Sigmoid colon (tissue), 7 donors: ENCODE measurements at places on chromosomes 4 and X. TPM values are rescaled to one million over a fixed set of nuclear protein-coding genes. Genes with fewer than 3 reads are reported as not detected.

GRCh38 chr4:53905941-53906377, 158.4 kb downstream of the CHIC2 start:
- H3K27ac ChIP-seq = no peak overlapping the region
- H3K36me3 ChIP-seq = no peaks in the 10 kb centered on the region
- peak overlapping the region; percentile 31 for H3K4me3 ChIP-seq
- no peaks in the 10 kb centered on the region for H3K4me1 ChIP-seq
- H3K27me3 ChIP-seq = peaks cover 16% of the 10 kb centered on the region
- DNase-seq = no peak

DNA sequence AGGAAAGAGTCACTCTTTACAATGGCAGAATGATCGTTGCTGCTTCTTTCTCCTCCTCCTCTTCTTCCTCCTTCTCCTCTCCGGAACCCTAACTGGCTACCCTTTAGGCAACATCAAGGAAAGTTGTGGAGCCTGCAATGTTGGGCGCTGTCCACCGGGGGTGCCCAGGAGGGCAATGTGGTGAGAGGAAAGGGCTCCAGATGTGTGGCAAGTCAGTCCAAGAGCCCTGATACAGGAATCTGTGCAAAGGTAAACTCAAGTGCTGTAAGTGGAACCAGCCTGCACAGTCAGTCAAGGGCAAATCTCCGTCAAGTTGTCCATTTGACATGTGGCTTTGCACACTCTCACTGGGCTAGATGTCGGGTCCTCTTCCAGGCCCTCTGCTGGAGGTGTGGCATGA, 2.8 kb downstream of the RTL5 start:
- no peaks in the 10 kb centered on the region for H3K36me3 ChIP-seq
- H3K4me1 ChIP-seq = peaks cover 41% of the 10 kb centered on the region
- H3K4me3 ChIP-seq = no peak overlapping the region
- H3K27ac ChIP-seq = peak overlapping the region; percentile 76
- H3K27me3 ChIP-seq = peaks cover 3% of the 10 kb centered on the region

DNA sequence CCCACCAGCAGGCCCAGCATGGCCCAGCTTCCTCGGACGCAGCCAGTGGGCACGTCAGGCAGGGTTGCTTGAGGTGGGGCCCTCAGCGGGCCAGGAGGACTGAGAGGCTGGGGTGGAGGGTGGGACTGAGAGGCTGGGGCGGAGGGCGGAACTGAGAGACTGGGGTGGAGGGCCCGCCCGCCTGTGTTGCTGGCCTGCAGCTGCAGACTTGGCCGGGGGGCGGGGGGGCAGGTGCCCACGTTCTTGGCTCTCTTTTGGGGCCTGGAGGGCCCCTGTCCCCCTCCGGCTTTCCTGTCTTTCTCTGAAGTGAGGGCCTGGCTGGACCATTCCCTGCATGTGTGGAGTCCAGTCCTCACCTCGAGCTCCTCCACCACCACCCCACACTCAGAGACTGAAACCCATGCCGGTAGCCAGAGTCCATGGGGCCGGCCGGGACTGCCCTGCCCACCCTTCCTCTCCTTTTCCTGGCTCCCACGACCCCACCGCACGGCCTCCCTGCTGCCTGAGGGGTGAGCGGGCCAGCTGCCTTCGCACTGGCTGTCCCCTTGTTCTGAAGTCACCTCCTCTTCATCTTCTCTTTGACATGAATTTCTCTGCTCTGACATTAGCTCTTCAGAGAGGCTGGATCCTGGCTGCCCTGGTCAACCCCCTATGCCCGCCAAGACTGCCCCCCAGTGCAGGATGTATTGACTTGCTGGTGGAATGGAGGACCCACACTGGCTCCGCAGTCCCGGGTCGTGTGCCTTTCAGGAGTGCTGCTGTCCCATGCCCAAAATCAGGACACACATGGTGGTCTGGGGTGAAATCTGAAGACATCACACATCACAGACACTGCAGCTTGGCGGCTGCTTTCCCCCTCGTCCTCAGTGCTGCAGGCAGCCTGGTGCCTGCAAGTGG, 10.1 kb upstream of the NKX1-1 start:
- peaks cover 97% of the 10 kb centered on the region for H3K27me3 ChIP-seq
- H3K4me3 ChIP-seq = no peak overlapping the region
- H3K36me3 ChIP-seq = no peaks in the 10 kb centered on the region
- no peak overlapping the region for H3K27ac ChIP-seq
- H3K4me1 ChIP-seq = peaks cover 6% of the 10 kb centered on the region

DNA sequence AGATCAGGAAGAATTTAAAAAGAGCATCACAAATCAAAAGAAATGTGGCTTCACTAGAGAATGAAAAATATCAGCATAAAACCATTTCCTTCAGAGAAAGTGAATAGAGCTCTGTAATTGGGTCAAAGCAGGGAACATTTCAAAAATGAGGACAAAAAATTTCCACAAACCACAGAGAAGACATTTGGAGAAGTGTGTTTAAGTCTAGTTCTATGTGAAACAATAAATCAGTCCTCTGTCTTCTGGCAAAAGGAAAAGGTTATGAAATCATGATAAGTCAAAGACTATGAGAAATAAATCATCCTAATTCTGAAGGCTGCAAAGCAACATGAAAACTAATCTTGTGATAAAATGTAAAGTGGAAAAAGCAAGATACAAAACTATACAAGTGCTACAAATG, 27.9 kb downstream of the SMPX start:
- H3K27ac ChIP-seq = no peak overlapping the region
- no peak overlapping the region for H3K4me3 ChIP-seq
- H3K4me1 ChIP-seq = no peaks in the 10 kb centered on the region
- no peak for DNase-seq
- H3K27me3 ChIP-seq = no peaks in the 10 kb centered on the region

The PASD1 gene
- not detected for total RNA-seq

The AR gene
- 9.1 TPM for total RNA-seq

DNA sequence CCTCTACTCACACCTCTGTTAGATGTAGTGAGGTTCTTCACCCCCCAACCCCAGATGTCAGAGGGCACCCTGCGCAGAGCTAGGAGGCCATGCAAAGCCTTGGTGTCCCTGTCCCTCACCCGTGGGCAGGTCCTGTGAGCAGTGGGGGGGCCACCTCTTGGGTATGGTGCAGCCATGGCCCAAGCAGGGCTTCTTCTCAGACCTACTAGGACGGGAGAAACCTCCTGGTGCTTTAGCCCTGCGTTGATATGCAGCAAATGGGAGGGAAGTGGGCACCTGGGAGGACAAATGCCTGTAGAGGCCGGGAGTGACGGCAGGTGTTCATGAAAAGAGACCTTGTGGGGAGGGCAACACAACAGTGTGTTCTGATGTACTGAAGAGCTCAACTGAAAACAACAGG, 38.5 kb upstream of the MSANTD1 start:
- no peaks in the 10 kb centered on the region for H3K27me3 ChIP-seq
- no peak overlapping the region for H3K27ac ChIP-seq
- peaks cover 57% of the 10 kb centered on the region for H3K36me3 ChIP-seq
- no peak overlapping the region for H3K4me3 ChIP-seq
- DNase-seq = no peak

The SPANXN3 gene
- total RNA-seq = not detected

GRCh38 chrX:41875142-41875541, 48.2 kb downstream of the CASK start:
- H3K27me3 ChIP-seq = no peaks in the 10 kb centered on the region
- no peaks in the 10 kb centered on the region for H3K4me1 ChIP-seq
- H3K4me3 ChIP-seq = no peak overlapping the region
- no peak overlapping the region for H3K27ac ChIP-seq
- DNase-seq = no peak

- H3K4me3 ChIP-seq = no peak overlapping the region
- no peaks in the 10 kb centered on the region for H3K36me3 ChIP-seq
- H3K27ac ChIP-seq = no peak overlapping the region
- DNase-seq = peak; percentile 58
- no peaks in the 10 kb centered on the region for H3K4me1 ChIP-seq
Measured at GRCh38 chr4:3390288-3390811, 51.4 kb upstream of the HGFAC start.

- H3K27ac ChIP-seq = peak within 1 kb of the TSS; percentile 81
- no peaks in the 10 kb centered on the region for H3K4me1 ChIP-seq
- no peaks in the 10 kb centered on the region for H3K36me3 ChIP-seq
- H3K27me3 ChIP-seq = no peaks in the 10 kb centered on the region
Measured at GRCh38 chr4:185471235-185472102, at the start of gene CCDC110. TSS of gene CCDC110 (minus strand) at chr4:185471733. CDS start at chr4:185471683, 50 bp downstream.

The LRIT3 gene
- total RNA-seq = 0.41 TPM

- H3K36me3 ChIP-seq = no peaks in the 10 kb centered on the region
- no peaks in the 10 kb centered on the region for H3K27me3 ChIP-seq
- peak; percentile 18 for DNase-seq
- no peak overlapping the region for H3K4me3 ChIP-seq
- no peaks in the 10 kb centered on the region for H3K4me1 ChIP-seq
Measured at GRCh38 chr4:3352941-3353594, 60.2 kb downstream of the RGS12 start.

- H3K27ac ChIP-seq = no peak overlapping the region
- H3K4me1 ChIP-seq = no peaks in the 10 kb centered on the region
- H3K36me3 ChIP-seq = no peaks in the 10 kb centered on the region
- no peaks in the 10 kb centered on the region for H3K27me3 ChIP-seq
- DNase-seq = no peak
- no peak overlapping the region for H3K4me3 ChIP-seq
Measured at GRCh38 chr4:152735906-152736305, 43.6 kb downstream of the TIGD4 start.

The GEMIN8 gene
- 19.3 TPM for total RNA-seq

DNA sequence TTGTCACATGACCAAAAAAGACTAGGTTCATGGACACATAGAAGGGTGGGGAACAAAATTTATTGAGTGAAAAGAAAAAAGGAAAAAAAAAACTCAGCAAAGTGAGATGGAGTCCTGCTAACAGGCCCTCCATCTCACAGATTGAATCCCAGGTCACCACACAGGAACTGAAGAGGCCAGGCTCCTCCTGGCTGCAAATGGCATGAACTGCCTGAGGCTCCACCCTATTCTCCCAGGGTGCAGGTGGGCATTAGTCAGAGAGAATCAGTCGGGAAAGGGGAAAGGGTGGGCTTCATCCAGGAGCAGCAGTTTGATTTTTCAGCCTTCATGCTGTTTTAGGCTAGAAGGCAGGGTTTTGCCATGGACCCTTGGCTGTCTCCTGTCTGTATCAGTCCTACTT, 128.5 kb upstream of the GRID2 start:
- H3K27me3 ChIP-seq = no peaks in the 10 kb centered on the region
- H3K4me3 ChIP-seq = no peak overlapping the region
- no peaks in the 10 kb centered on the region for H3K36me3 ChIP-seq
- no peak for DNase-seq

The SATL1 gene
- total RNA-seq = not detected

- no peaks in the 10 kb centered on the region for H3K27me3 ChIP-seq
- no peak overlapping the region for H3K27ac ChIP-seq
- no peak for DNase-seq
- H3K4me1 ChIP-seq = no peaks in the 10 kb centered on the region
- H3K4me3 ChIP-seq = no peak overlapping the region
- no peaks in the 10 kb centered on the region for H3K36me3 ChIP-seq
Measured at GRCh38 chr4:129138810-129139496, 43.0 kb downstream of the C4orf33 start.
